ENCODE measurements at places on chromosomes 2 and 18.

- no peak for DNase-seq
Observed at GRCh38 chr2:235946590-235946989, 221.6 kb downstream of the GBX2 start.

GRCh38 chr2:213752575-213752974, 468.3 kb downstream of the SPAG16 start:
- DNase-seq, result no peak

GRCh38 chr18:49631146-49631866, 69.4 kb downstream of the LIPG start:
- no peak for DNase-seq

- DNase-seq, result no peak
Observed at GRCh38 chr2:40831321-40831873, 379.5 kb upstream of the SLC8A1 start.

DNA sequence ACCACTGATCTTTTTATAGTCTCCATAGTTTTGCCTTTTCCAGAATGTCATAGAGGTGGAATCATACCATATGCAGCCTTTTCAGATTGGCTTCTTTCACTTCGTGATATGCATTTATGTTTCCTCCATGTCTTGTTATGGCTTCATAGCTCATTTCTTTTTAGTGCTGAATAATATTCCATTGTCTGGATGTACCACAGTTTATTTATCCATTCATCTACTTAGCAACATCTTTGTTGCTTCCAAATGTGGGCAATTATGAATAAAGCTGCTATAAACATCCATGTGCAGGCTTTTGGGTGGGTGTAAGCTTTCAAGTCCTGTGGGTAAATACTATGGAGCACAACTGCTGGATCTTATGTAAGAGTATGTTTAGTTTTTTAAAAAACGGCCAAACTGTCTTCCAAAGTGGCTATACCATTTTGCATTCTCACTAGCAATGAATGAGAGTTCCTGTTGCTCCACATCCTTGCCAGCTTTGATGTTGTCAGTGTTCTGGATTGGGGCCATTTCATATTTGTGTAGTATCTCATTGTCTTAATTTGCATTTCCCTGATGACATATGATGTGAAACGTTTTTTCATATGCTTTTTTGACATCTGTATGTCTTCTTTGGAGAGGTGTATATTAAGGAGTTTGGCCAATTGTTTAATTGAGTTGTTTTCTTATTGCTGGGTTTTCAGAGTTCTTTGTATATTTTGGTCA, 20.6 kb downstream of the STPG4 start:
- no peak for DNase-seq

GRCh38 chr2:229714080-229714735, at the start of gene DNER:
Gene DNER, minus strand, starts transcription at chr2:229714555. Its CDS starts 132 bp downstream, at chr2:229714423.
- no peak for DNase-seq

- no peak for DNase-seq
Observed at GRCh38 chr18:6590326-6590725, 139.2 kb upstream of the ARHGAP28 start.

DNA sequence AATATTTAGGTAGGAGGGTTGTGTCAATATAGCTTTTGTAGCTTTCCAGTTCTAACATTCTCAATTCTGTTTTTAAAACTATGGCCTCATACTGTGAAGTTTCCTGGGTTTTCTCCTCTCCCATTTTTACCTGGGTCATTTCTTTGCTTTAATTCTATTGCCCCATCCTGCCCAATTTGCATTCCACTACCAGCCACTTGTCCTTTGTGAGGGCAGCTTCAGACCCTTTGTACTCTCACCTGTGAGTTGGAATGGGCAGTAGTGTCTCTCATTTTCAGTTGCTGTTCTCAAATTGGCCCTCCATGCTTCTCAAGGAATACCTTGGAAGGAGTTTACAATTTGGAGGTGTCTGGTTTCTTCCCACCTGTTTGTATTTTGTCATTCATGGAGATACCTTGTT, 108.4 kb downstream of the CAMKMT start:
- no peak for DNase-seq

- DNase-seq, result no peak
Observed at GRCh38 chr2:183927406-183928325, 670.7 kb upstream of the ZNF804A start.

DNA sequence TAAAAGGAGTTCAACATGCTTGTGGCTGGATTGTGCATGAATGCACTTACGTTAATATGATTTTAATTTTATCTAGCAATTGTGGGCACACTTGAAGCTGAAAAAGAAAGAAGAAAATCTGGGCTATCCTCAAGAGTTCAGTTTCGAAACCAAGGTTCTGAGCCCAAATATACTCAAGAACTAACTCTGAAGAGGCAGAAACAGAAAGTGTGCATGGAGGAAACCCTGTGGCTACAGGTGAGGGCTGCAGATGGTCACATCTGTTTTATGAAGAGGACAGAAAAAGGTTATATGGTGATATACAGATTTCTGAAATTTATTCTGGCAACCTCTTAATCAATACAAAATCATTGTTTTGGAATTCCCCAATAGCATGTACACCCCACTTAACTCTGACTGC, 57.3 kb downstream of the ITGA6 start:
- no peak for DNase-seq

DNA sequence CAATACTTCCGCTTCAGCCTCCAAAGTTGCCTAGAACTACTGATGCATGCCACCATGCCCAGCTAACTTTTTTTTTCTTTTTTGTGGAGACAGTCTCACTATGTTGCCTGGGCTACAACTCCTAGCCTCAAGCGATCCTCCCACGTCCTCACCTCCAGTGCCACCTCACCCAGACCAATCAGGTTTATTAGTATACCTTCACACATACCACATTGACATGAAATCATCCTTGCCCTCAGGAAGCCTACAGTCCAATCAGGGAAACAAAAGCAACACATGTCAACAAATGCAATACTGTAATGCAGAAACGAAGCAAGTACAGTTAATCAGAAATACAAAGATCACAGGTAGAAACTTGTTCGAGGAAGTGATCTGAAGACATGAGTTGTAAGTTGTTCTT, 4.0 kb downstream of the TRIP12 start:
- DNase-seq, result no peak

DNA sequence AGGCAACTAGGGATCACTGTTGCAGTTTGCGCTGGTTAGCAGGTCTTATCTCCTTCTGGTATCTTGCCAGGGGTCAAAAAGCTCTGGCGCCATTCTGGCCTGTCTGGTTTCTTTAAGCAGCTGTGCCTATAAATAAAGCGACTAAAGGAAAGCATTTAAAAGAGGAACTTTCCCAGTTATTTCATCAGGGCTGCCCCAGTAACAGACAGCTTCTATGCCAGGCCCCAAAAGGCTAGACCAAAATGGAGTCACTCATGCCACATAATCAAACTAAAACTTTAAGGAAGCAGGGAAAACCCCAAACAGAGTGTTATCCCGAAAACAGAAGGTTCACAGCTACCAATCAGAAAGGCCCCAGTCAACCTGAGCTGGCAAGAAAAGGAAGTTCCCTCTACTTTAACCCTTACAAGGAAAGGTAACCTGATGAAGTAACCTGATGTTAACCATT, 41.2 kb upstream of the HNRNPA3 start:
- DNase-seq, result no peak

DNA sequence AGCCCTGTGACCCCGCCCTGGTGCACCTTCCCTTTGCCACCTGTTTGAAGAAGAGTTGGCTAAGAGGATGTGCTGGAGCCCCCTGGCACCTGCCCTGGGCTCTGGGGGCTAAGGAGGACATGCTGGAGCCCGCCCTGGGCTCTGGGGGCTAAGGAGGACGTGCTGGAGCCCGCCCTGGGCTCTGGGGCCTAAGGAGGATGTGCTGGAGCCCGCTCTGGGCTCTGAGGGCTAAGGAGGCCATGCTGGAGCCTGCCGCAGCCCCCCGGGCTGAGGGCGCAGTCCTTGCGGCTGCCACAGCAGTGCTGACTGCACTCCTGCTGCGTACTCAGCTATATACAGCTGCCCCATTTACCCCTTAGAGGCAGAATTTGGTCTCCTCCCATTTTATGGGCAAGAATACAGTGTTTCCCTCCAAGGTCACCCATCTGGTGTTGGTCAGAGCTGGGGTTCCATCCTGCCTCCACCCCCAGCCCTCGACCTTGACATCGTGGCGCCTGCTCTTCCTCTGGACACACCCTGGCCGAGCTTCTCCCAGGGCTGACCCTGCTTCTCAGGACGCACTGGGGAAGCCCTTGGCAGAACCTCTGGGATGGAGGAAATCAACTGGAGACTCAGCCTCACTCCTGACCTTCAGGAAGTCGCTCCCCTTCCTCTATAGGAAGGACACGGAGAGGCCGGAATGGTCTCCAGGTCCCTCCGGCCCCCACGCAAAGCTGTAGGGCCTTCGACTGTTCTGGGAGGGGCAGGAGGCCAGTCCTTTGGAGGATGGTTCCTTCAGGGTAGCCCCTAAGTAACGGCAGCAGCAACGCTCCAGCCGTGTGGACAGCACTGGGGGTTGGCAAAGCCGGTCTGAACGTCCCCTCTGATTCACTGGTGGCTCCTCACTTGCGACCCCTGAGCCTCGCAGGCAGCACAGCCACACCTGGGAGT, 65.0 kb upstream of the HPCAL1 start:
- no peak for DNase-seq

- DNase-seq, result no peak
Observed at GRCh38 chr18:63197246-63197869, 122.2 kb downstream of the BCL2 start.

GRCh38 chr2:99879481-99879880, 262.9 kb downstream of the AFF3 start:
- DNase-seq, result no peak

DNA sequence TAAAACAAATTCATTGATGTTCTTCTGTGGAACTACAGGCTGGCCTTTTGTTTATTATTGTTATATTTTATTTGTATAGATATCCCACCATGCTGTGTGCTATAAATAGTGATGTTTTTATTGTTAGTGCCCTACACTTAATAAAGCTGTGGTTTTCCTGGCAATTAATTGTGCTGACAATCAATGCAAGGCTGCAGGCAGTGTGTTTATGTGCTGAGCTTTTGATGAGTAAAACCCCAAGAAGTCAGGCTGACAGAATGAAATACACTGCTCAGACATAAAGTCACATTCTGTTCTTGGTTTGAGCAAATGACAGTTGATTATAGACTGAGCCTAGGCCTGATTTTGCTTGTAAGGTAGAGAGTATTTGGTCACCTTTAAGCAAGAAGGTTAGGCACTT, 362.7 kb downstream of the CPS1 start:
- DNase-seq, result no peak

GRCh38 chr2:172101821-172102390, 794 bp downstream of the DLX2 start:
- DNase-seq, result no peak

DNA sequence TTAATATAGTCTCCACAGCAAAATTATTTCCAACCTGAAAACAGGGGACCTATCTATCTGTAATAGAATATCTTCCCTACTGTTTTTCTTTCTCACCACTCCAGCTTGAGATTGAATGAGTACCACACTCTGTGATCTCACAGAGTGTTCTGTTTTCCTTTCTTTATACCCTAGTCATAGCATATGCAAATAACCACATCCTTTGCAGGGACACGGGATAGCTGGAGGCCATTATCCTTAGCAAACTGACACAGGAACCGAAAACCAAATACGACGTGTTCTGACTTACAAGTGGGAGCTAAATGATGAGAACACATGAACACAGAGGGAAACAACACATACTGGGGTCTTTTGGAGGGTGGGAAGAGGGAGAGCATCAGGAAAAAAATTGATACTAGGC, 224.7 kb downstream of the SLC8A1 start:
- no peak for DNase-seq

GRCh38 chr2:5121642-5122041, 570.5 kb upstream of the SOX11 start:
- no peak for DNase-seq

- DNase-seq, result peak; percentile 72
Observed at GRCh38 chr2:234395891-234396420, 100.9 kb downstream of the ARL4C start.

DNA sequence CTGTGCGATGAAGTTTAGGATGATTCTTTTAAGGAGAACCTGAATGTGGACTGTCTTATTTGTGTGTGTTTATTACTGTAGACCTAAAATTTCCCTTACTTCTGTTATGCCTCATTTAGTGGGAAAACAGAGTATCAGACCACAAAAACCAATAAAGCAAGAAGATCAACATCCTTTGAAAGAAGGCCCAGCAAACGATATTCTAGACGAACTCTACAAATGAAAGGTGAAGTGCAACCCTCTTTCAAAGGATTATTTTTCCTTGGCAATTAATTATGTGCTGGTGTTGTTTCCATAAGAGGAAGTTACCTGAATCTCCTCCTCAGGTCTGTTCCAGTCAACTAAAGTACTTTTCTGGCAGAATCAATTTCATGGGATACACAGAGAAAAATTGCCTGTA, 78.6 kb downstream of the EPB41L5 start:
- DNase-seq, result no peak

DNA sequence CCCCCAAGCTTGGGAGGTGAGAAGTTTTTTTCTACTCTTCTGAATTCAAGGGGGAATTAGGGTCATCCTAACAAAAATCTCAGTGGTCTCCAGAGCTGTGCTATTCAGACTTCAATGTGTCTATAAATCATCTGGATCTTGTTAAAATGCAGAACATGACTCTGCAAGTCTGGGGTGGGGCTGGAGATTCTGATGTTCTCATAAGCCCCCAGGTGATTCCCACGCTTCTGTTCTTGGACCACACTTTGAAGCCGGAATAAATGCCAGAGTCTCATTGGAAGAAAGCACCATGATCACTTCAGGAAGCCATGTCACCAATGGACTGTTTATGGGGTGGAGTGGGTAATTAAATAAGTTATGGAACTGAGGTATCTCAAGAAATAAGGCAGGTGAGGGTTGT, 22.2 kb upstream of the SLC16A14 start:
- no peak for DNase-seq

DNA sequence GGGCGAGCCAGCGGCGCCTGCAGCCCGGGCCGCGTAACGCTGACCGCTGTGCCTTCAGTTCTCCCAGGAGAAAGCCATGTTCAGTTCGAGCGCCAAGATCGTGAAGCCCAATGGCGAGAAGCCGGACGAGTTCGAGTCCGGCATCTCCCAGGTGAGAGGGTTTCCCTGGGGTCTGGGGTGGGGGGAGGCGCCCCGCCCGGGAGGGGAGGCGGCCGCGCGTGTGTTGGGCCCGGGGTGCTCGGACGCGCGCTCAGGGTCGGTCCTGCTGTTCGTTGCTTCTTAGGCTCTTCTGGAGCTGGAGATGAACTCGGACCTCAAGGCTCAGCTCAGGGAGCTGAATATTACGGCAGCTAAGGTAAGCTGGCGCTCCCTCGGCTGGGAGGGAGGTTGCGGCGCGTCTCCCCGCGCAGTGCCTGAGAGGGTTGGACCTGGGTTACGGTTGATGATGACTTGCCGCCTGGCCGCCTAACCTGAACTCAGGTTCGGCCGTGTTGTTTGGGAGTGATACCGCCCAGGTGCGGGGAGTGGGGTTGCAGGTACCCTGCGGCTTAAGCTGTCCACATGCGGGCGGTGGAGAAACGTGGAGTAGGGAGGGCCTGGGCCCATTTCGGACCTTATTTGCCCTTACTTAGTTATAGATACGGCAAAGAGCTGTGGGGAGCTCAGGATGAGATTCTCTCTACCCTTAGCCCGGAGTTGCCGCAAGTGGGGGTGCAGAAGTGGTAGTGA, 638 bp downstream of the RPS7 start:
- peak; percentile 16 for DNase-seq
